ENCODE measurements at places on chromosomes 3 and 15. TPM values are rescaled to one million over a fixed set of nuclear protein-coding genes. Genes with fewer than 3 reads are reported as not detected.

DNA sequence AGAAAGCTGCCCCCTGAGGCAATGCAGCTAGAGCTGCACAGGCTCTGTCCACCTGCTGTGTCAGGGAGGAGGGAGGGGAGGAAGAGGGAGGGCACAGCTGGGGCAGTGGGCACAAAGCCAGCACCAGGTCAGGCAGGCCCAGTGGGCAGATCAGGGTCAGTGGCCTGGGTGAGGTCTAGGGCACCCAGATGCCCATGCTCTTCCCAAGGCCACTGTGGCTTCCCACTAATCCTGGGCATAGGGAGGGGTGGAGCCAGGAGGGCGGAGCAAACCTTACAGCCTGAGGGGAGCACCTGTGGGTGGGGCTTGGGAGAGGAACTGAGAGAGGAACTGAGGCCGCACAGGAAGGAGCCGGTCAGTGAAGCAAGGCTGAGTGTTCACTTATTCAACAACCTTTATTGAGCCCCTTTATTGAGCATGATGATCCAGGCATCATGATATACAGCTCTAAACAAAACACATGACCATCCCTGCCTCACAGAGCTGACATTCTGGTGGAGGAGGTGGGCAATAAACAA lies 55.0 kb downstream of the RHCG start:
- peak; percentile 15 for DNase-seq

DNA sequence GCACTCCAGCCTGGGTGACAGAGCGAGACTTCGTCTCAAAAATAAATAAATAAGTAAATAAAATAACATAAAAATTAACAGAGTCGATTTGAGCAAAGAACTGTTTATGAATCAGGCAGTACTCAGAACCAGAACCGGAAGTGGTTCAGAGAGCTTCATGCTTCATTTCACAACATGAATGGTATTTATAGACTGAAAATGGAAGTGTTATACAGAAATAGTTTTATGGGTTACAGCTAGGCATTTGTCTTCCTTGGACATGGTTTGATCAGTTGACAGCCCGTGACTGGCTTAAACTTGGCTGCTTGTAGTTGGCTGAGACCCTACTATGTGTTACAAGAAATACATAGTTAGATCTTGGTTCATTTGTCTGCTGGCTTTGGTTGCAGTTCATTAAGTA lies 216.0 kb upstream of the MCTP2 start:
- no peak for DNase-seq

- DNase-seq: no peak
These were observed 215.5 kb downstream of the CACNA2D3 start for GRCh38 chr3:54337846-54338245.

DNA sequence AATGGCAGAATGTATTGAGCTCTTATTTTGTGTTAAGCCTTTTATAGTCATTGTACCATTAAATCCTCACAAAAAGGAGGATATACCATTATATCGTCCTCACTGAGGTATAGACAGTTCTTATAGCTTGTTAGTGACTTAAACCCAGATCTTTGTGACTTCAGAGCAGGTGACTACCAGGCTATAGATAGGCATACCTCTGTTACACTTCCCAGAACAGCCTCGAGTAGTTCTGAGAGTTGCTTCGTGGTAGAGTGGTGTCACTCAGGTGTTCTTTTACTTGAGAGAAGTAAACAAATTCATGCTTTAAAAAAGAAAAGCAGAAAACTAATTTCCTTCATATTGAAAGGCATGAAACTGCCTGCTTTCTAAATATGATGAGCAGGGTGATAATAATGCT lies 59.9 kb downstream of the SEC22A start:
- DNase-seq: no peak

- no peak for DNase-seq
These were observed 36.9 kb downstream of the AKAP13 start for GRCh38 chr15:85417276-85417675.

DNA sequence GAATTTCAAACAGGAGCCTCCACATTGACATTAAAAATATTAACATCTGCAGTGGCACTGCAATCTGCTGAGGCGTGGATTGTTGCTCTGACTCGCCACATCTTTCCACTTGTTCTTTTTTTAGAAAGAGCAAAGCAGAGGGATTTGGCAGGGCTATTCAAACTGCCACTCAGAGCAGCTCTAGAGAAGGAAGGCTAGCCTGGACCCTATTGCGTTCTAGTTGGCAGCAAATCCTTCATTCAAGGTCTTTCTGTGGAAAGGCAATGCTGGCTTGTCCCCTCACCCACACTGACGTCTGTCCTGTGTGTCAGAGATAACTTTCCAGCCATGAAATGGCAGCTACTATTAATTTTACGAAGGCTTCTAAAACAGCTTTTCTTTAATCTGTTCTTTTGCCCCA lies 483.2 kb upstream of the SGO1 start:
- no peak for DNase-seq

LRRN1 gene
- total RNA-seq: 0.26 TPM

All from bronchial epithelial cell (primary cell).